ENCODE measurements at places on chromosomes 5 and 9.
A peak's percentile ranks its signal among the peaks of the same experiment; 100 is the strongest.

DNA sequence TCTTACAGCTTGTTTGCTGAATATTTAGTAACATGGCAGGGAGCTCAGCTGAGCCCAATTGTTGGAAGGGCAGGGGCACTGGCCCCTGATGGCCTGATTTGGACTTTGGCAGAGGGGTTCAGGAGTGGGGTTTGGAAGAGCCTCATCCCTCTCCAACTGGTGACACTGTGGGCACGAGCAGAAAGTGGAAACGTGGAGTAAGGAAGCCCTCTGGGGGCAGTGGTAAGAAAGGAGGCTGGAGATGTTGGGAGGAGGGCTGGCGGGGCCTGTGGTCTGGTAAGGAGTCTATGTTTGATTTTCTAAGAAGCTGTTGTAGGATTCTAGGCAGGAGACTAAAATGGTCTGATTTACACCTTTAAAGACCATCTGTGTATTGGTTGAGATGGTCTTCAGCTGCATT is 208.9 kb downstream of the HSPA4 start:
- no peak for DNase-seq

- DNase-seq = no peak
Observed at GRCh38 chr5:137728048-137728447, 7.8 kb downstream of the KLHL3 start.

DNA sequence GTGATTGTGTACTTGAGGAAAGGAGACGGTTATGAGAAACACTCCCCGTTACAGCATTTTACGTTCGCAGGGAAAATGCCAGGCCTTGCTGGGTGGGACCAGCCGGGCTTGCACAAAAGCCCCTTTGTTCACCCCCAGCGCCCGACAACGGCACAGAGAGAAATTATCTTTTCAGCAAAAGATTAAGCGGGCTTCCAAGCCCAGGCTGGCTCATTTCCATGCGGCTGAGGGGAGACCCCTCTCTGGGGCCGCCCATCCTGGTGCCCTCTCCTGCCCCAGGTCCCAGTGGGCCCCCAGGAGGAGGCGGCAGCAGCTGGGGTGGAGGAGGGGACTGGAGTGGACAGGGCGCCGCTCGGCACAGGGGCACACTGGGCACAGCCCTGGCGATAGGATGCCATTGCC is 50.8 kb upstream of the NOTCH1 start:
- no peak for DNase-seq

DNA sequence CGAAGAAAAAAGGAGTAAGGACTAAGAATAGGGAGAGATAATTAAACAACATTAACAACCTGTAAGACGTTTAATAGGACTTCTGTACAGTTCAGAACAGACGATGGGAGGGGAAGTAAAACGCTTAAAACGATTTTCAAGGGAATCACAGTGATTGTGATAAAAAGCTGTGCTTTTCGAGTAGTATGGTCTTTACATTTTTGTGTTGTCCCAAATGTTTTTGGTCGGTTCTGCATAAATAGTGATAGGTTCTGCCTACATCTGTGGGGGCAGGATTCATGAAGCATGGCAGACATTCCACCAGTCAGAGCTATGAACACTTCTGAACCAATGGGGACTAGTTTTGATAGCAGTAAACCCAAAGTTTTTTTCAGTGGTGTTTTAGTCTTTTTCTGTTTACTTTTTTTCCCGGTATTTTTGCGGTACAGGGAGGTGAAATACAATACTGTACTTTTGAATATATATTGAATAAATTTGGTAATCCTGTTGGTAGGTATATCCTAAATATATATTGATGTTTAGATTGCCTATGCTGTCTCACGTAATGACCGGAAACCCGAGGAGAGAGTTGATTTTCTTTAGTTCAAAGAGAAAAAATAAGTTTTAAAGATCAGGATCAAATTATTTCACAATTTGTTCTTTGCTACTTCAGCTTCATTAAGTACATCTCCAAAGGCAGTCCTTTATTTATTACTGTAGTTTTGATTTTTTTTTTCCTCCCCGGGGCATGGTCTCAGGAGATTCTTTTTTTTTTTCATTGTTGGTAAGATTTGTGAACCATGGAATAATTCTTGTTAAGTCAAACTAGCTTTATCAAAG is 1.3 kb downstream of the ERBIN start:
- peak; percentile 44 for DNase-seq

DNA sequence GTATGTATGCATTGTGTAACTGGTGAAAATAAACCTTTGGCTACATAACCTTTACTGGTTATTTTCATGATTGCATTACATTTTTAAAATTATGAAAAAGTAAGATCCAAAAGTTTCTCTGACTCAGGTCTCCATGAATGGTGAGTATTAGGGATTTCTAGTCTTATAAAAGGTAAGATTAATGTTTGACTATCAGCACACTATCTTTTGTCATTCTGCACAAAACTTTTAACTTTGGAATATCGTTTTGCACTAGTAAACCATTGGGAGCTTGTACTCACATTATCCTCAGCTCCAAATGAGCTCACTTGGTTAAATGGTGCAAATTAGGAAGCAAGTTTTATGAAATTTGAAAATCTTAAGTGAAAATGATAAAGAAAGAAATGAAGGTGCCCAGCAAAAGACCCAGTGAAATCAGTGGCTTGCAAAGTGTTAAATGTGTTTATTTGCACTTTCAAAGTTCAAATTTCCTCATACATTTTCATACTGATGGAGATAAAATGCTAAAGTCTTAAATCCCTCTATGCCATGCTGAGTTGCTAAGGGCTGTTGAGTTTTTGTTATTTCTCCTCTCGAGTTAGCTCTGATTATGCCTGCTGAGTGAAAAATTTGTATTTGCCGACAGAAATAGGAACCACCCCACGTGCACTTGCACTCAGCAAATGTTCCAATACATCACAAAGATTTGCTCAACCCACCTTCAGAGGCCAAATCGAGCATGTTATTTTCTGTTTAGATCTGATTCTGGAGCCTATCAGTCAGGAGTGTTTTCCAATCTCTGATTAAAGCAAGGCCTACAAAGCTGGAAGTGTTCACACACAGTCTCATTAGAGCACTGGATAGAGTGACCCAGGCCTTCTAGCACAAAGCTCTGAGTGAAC is 885.7 kb downstream of the NR2F1-AS1 start:
- DNase-seq = no peak

GRCh38 chr5:66337626-66338226 is 193.6 kb downstream of the SREK1 start:
- no peak for DNase-seq

DNA sequence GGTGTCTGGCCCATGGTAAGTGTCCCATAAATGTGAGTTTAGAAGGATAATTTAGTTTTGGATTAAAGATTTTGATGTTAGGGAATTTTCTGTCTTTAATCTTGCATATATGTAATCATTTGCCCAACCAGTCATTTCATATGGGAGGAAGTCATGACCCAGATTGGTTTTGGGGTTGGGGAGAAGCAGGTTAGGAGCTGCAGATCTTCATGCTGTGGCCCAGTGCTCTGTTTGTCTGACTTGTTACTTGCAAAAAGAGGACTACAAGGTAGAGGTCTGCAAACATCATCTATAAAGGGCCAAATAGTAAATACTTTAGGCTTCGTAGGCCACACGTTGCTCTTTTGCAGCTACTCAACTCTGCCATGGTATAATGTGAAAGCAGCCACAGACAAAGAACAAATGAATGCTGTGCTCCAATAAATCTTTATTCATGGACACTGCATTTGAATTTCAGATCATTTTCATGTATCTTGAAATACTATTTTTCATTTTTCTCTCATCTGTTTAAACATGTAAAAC is 16.8 kb downstream of the OSTF1 start:
- no peak for DNase-seq

DNA sequence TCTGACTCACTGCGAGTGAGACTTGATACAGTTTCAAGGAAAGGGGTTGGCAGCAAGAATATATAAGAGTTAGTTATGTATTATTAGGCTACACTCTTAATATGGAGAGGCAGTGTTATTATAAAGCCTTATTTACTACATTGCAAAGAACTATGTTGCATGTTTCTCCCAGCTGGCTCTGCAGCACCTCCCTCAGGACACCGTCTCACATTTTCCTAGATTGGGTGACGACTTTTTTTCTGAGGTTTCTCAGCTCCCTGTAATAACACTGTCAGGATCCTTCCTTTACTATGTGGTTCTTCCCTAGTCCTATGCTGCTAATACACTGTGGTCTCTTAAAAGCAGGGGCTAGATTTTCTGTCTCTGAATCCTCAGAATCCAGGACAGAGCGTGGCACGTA is 153.7 kb downstream of the INSYN2B start:
- no peak for DNase-seq

- DNase-seq = peak; percentile 23
Observed at GRCh38 chr9:36144309-36145232, 8.0 kb downstream of the GLIPR2 start.

- no peak for DNase-seq
Observed at GRCh38 chr9:137180491-137180890, 7.9 kb downstream of the ANAPC2 start.

GRCh38 chr5:17219006-17219422 is 1.6 kb downstream of the BASP1 start:
- DNase-seq = no peak

GRCh38 chr5:160655717-160656116 is 196.3 kb downstream of the ATP10B start:
- DNase-seq = no peak

DNA sequence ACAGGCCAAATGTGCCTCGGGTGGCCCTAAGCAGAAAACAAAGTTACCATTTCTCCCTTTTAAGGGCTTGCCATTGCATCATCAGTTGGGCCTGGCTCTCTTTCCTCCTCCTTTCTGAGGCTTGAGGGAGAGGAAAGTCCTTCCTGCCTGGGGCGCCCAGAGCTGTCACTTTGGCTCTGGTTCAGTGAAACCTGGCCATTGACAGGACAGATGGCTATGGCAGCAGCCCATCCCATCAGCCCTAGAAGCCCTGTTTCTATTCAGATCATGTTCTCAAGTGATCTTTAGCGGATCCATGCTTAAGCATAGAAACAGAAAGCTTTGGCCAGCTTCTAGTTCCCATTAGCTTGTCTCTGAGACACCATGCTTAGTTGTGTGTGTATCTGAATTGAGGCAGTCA is 293.4 kb downstream of the YTHDC2 start:
- DNase-seq = no peak

DNA sequence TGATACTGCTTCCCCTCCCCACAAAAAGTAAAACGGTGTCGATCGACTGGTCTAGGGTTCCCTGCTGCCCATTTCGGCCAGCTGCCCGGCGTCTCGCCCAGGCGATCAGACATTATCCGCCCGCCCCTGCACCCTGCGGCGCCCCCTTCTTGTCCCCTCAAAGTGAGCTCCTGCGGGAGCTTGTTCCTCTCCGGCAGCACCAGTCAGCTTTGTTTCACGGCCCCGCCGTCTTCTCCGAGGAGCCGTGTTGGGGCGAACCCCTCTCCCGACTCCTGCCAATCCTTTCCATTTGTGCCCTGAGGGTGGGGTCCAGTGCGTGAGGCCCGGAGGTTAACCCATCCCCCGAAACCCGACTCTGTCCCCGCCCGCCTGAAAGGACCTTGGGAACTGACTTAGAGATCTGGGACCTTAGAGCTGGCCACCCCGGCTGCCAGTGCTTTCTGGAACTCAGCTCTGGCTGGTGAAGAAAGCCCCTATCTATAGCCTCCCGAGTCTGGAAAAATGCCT is 518 bp downstream of the UBE2B start:
- DNase-seq = peak; percentile 13

- no peak for DNase-seq
Observed at GRCh38 chr5:5649641-5650040, 227.2 kb downstream of the ICE1 start.

GRCh38 chr5:156237361-156237760 is 89.6 kb upstream of the SGCD start:
- DNase-seq = no peak

DNA sequence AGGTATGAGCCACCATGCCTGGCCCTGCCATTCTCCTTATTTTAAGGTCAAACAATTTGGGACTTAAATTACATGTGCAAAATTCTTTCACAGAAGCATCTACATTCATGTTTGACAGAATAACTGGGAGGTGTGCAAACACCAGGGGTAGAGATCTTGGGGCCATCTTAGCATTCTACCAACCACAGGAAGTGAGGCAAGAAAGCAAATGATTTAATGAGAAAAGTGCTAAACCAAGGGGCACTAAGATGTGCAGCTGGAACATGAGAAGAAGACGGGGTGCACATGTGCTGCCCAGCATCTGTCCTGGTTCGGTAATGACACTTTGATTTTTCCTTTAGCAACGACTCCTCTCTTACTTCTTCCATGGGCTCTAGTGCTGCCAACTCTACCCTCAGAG is 1.2 kb upstream of the F12 start:
- DNase-seq = no peak

Measured in central memory CD4-positive, alpha-beta T cell (primary cell).